ENCODE measurements at places on chromosomes 7 and 10.
A peak's percentile ranks its signal among the peaks of the same experiment; 100 is the strongest.

GRCh38 chr10:36504758-36505157 is 620.6 kb upstream of the ANKRD30A start:
- DNase-seq = no peak

DNA sequence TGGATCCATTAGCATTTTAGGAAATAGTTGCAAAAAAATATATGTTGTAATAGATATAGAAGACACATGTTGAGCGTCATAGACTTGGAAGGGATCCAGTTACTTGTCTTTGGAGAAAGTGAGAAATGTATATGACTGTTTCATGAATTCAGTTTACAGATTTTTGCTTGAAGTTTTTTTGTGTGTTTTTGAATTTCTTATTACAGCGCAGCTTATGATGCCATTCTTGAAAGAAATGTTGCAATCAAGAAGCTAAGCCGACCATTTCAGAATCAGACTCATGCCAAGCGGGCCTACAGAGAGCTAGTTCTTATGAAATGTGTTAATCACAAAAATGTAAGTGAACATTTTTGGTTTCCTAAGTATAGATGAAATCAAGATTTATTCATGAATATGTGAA is 98.2 kb downstream of the MAPK8 start:
- DNase-seq = no peak

DNA sequence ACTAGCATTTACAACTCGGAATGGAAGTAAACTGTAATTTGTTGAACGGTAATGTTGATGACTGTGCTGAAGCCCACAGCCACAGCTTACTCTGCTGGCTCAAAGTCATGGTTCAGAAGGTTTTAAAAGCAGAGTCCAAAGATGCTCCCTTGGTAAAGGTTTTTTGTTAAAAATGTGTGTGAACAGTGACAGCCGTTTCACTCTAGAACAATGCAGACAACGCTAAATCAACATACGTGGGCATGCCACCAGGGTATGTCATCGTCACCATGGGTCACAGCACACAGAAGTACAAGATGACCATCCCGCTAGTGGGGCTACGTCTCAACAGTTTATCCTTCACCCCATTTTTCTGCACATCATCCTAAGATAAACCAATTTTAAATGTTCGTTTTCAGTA is 106.5 kb upstream of the LANCL2 start:
- no peak for DNase-seq

GRCh38 chr7:22551768-22552513 is 52.0 kb upstream of the STEAP1B start:
- no peak for DNase-seq

DNA sequence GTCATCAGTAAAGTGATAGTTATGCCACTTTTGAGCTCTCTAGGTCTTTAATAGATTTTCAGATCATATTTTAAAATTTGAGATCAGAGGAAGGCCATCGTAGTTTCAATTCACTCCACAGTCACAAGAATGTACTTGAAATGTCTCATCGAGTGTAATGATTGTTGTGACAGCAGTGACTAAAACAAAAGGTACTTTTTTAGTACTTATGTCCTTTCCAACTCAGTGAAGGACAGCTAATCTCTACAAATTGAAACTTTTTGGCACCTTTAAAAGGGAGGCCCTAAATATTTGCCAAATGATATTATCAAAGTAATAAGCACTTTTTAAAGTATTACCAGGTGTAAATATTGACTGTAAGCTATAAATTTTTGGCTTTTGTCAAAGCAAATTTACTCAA is 702.9 kb upstream of the GRM3 start:
- no peak for DNase-seq

DNA sequence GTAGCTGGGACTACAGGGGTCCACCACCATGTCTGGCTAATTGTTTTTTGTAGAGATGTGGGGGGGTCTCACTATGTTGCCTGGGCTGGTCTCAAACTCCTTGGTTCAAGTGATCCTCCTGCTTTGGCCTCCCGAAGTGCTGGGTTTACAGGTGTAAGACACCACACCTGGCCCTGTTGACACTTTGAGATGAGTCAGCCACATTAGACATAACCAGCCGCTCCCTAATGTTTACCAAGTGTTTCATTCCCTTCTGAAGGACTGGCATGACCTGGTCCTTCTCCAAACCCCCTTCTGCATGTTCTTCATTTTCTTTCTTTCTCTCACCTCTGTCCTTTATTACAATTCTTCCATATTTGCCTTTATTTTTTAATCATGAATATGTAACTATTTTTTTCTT is 67.8 kb downstream of the TAF3 start:
- peak; percentile 15 for DNase-seq

GRCh38 chr10:8379906-8380832 is 325.7 kb downstream of the GATA3 start:
- DNase-seq = no peak

DNA sequence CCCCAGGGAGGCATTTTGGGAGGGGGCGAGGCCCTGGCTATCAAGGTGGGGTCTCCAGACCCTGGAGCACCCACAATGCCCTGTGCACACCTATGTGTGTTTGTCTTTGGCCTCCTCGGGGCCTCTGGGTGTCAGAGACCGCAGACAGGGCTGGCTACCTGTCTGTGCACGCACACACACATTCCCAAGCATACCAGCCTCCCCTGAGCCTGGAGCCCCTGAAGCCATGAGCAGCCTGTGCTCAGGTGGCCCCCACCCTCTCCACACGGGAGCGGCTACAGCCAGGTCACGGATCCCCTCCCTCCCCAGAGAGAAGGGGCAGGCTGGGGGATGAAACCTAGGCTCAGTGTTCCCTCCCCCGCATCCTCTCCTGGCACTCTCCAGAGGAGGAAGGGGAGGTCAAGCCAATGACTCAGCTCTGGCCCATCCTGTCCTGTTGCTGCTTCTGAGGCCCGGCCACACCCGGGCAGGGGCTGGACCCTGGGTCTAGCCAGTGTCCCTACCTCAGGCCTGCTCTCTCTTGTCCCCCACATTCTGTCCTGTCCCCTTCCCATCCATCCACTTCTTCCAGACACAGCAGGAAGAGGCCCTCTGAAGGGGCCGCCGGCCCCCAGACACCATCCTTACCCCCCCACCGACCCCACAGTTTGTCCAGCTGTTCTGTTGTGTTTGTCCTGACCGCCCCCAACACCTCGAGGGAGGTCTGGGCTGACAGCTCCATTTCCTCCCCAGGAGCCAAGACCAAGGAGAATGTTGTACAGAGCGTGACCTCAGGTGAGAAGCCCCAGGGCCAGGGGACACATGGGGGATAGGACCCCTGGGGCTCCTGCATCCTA is 720 bp downstream of the SNCG start:
- DNase-seq = no peak

DNA sequence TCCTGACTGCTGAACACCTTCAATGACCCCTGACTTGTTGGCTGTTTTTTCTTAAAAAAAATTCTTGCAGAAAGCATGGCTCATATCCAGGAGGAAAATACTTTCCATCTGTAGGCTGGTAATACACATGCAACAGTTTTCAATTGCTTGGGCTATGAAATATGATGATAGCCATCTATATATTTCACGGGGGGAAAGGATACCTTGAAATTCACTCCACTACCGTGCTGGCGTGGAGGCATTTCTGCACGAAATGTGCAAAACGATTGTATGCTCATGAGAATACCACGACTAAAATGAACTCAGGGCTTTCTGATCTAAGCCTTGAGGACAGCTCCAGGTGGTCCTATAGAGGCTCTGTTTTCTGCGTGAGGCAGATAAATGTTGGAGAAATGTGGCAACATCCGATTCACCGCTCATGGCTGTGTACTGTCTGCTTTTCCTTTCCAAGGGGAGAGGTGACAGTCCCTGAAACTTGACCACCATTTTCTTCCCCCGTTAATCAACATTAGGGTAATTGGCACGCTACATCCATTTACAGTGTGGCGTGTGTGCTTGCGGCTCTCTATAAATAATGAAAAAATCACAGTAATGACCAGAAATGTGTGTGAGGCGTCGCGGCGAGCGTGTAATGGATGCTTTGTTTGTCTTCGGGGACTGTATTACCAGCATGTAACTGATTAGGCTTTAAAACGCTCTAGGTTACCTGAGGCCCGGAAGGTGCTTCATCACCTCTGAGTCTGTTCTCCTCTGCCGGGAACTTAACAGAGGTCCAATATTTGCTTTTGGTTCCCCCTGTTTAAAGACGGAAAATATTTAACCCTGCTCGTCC is 12.8 kb upstream of the CARD11 start:
- no peak for DNase-seq

DNA sequence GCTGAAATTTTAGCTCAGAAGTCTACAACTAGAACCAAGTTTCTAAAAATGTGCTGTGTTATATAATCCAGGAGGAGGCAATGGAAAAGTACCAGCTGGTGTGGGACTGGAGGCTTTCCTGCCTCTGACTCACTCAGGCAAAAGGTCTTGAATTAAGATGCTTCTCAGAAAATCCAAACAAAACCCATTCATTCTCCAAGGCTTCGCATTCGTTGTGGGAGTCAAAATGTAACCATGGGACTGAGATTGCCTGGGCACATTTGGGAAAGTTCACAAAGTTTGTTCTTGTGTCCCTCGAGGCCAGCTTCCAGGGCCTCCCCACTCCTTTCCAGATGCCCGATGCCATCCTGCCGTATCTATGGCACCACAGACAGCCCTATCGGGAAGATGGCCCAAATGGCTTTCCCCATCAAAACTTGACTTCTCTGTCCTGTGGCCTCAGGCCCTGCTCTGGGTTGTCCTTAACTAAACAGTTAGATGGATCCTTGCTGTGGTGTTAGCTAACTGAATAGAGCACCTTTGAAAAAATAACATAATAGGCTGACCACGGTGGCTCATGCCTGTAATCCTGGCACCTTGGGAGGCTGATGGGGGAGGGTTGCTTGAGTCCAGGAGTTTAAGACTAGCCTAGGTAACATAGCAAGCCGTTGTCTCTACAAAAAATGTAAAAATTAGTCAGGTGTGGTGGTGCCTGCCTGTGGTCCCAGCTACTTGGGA is 180.5 kb downstream of the PFKFB3 start:
- DNase-seq = no peak

- DNase-seq = no peak
These were observed 101.3 kb downstream of the TCERG1L start for GRCh38 chr10:131210181-131210580.

DNA sequence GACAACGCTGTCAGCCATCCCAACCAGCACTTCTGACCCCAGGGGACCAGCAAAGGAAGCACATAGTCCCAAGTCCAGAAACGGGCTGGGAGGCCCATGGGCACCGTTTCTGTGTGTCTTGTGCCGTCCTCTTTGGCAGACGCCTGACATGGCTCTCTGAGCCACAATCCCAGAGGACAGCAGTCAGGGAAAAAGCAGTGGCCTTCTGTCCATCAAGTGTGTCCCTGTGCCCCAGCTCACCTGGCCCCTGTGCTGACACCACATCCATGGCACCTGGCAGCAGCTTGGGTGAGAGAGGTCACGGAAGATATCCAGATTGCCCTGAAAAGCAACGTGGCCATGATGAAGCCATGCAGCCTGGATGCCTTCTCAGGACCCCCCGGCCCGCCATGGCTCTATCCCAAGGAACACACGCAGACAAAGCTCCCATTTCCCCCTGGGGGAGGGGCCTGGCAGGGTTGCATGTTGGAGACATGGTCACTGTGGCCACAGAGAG is 38.1 kb upstream of the ANTXRL start:
- no peak for DNase-seq

DNA sequence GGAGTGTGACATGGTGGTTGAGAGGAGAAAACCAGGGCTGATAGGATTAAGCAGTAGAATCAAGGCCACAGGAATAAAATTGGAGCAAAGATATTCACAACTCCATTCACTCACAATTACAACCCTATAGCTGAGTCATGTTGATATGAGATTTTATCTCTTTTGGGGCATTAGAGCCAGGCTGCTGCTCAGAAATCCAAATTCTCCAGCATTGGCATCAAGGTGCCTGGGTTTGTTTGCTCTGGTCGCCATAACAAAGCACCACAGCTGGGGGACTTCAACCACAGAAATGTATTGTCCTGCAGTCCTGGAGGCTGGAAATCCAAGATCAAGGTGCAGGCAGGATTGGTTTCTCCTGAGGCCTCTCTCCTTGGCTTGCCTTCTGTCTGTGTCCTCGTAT is 52.5 kb upstream of the GRB10 start:
- DNase-seq = no peak
